ENCODE measurements at places on chromosomes 7 and 10.

- DNase-seq = no peak
Observed at GRCh38 chr10:64271983-64272382, 750.8 kb downstream of the REEP3 start.

DNA sequence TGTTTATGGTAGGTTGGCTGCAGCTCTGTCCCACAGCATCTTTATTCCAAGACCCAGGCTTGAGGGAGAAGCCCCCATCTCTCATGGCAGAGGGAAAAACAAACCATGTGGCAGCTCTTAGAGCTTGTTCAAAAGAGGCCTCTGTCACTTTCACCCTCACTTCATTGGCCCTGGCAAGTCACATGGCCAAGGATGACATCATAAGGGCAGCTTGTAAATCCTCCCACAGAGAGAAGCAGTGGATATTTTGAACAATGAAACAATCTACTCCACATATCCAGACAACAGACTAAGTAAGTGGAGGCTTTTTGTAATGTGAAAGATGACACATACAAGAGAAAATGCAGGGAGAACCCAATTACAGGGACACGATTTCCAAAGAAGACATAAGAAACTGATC is 108.1 kb downstream of the GRID1 start:
- DNase-seq = no peak

DNA sequence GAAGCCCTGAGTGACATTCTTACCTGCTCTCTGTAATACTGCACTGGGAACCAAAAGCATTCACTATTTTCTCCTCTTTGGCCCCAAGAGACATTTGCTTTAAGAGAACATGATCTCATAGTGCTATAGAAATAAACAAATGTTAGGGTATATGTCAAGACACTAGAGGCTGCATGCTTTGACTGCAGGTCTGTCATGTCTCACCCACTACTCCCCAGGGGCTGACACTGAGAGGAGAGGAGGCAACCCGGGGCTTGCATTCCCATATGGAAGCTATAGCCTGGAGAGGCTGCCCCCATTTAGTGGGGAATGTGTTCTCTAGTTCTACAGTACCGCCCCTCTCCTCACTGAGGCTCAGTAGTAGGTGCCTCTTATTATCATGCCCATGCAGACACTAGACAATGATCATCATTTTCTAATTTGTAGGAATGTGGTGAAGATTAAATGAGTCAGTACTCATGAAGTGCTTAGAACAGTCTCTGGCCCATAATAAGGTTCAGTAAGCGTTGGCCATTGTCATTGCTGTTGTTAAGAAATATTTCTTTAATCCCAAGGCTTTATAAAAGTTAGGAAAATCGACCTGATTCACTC is 4.9 kb upstream of the SLF2 start:
- no peak for DNase-seq

DNA sequence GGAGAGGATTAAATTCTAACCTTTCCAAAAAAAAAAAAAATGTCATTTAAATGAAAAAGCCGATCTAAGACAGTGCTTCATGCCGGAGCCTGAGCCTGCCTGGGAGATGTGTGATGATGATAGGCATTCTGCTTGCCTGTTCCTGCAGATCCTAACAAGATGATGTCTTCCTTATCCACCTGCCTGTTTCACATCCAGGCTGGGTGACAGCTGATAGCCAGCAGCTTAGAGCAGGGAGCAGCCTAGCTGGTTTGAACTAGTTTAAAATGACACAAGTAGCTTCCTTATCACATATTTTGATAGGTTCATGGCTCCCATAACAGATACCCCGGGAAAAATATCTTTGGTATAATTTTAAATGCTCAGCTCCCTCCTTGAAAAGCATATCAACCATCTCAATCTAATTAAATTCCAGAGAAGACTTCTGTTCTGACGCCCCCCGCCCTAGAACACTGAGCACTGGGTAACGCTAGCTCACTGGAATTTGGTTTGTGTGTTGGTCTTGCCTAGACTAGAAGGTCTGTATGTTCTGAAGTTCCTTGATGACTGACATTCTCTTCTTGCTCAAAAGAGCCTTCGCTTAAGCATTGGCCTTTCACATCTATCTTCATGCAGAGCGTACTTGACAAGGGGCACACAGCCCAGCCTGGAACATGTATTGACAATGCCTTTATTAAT is 96.9 kb upstream of the FGFR2 start:
- DNase-seq = no peak

DNA sequence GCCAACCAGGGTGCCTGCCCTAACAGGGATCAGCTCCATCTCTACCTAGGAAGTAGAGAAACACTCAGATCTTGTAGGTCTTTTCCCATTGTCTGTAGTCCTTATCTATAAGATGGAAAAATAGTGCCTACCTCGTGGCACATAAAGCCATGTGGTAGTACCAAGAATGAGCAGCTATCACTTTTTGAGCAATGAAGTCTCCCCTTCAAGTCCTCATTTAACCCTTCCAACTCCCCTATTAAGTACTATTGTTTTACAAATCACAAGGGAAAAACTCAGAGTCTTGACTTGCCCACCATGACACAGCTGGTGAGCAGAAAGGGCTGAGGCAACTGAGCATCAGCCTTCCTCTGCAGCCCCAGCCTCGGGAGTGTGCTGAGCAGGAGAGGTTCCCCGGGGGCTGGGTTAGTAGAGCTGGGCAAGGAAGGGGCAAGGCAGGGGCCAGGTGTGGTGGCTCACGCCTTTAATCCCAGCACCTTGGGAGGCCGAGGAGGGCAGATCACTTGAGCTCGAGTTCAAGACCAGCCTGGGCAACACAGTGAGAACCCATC is 3.3 kb downstream of the FRAT2 start:
- no peak for DNase-seq

- DNase-seq = peak; percentile 4
Observed at GRCh38 chr10:71486484-71487114, 89.9 kb downstream of the CDH23 start.

- no peak for DNase-seq
Observed at GRCh38 chr10:96092999-96093767, 36.9 kb upstream of the ZNF518A start.

DNA sequence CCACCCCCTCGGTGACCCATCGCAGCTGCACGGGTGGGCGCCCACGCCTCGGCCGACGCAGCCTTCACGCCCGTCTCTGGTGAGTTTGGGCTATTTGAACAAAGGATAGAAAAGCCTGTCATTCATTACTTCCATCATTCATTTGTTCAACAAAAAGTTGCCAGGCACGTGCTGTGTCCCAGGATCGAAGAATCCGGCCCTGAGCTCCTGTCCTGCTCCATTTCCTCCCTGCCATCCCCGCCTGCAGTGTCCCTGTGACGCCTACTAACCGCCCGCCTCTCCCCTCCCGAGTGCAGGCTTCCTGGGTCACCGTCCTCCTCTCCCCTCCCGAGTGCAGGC is 340.1 kb downstream of the WDR37 start:
- no peak for DNase-seq

DNA sequence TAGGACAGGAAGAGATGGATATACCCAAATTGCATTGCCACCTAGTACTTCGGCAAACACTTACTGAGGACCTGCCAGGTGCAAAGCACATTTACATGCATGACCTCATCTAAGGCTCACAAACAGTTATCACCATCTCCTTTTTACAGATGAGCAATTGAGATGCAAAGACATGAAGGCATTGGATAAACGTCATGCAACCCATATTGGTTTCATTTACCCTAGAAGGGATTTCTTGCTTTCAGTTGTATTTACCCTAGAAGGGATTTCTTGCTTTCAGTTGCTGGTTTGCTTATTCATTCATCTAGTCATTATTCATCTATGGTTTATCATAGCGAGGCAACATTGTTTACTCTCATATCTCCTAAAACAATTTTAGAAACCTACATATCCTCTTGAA is 52.2 kb downstream of the STEAP1B start:
- no peak for DNase-seq

GRCh38 chr10:49277973-49278372 is 21.0 kb upstream of the C10orf71 start:
- no peak for DNase-seq

DNA sequence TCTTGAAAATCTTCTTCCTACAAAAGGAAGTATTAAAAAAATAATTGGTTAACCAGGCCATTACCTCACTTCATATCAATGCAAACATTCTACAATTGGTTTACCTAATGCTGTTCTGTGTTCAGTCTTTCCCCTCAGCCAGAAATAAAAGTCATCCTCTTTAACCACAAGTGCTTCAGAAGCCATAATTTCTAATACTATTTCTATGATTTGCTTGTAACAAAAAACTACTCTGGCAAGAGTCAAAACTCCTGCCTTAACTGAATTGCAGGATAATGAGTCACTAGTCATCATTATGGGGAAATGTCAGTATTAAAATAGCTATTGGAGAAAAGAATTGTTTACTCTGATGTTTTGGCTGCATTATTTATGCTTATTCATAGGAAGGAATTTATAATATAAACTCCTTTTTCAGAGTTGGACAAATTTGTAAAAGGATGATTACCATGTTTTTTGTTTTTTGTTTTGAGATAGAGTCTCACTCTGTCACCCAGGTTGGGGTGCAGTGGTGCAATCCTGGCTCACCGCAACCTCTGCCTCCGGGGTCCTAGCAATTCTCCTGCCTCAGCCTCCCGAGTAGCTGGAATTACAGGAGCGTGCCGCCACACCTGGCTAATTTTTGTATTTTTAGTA is 55.5 kb upstream of the ODAD2 start:
- DNase-seq = no peak

DNA sequence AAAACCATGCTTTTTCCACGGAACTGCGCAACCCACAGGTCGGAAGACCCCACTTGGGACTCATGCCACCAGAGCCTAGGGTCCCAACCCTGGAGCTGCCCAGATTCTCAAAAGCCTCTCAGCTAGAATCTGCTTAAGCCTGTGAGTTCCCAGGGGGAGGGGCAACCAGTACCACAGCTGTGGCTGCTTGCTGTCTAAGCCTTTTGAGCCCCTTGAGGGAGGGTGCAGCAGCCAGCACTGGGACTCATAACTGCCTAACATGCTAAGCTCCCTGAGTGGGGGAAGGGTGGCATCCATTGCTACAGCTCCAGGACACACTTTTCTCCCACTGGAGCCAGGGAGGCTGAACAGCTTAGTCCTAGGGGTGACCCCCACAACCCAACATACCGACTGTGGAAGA is 485.6 kb upstream of the GRM3 start:
- DNase-seq = no peak

GRCh38 chr10:126459032-126459831 is 71.0 kb upstream of the ADAM12 start:
- DNase-seq = no peak

- no peak for DNase-seq
Observed at GRCh38 chr10:78160591-78160990, 126.9 kb downstream of the RPS24 start.

GRCh38 chr10:126917375-126917774 is 12.1 kb downstream of the DOCK1 start:
- no peak for DNase-seq

DNA sequence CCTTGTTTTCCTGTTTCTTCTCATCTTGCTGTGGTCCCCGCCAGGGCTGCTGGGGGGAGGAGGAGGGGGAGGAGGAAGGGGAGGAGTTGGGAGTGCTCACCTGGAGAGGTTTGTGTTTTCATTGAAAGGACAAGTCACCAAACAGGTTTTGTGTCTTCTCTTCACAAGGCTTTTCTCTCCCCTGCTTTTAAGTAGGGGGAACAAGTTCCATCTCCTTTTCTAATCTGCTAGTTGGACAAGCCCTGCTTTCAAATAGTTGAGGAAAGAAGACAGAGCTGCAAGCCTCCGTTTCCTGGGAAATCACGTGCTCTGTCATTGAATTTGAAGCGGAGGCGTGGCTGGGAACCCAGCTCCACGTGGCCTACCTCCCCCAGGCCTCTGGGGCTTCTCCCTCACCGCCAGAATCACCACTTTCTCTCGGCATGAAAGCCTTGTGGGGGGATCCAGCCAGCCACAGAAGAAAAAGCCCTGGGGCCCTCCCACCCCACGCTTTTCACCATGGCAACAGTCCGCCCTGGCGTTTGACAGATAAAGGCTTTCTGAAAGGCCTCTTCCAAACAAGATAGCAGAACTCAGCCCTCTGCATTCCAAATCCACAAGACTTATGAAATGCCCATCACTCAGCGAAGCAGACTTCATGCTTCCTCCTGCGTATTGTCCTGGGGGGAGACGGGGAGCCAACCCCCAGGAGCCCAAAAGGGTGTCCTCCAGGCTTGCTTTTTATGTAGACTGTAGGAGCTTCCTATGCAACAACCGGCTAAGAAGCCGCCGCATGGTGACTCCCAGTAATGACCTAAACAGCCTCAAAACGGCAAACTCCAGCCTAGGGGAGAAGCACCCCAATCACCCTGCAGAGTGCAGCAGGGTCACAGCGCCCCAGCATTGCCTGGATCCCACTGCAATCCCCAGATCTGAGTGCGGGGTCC is 51.7 kb downstream of the PROSER2 start:
- DNase-seq = no peak

- DNase-seq = no peak
Observed at GRCh38 chr7:41328544-41328943, 374.3 kb downstream of the INHBA start.

- no peak for DNase-seq
Observed at GRCh38 chr10:14389981-14390590, 59.4 kb upstream of the FRMD4A start.

DNA sequence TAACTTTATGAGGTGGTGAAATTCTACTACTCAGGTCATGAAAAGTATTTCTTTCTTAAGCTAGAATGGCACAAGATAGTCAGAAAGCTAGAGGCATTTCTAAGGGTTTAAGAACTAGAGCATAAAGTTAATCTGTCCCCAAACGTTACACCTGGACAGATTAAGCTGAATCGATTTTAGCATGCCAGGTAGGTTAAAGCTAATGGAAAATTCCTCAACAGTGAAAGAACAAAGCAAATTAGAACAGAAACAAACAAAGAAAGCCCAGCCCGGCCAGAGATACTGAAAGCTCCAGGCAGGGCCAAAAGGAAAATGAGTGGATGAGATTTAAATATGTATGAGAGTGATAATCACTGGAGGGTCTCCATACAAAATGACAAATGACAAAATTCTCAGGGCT is 293.8 kb downstream of the CALN1 start:
- DNase-seq = no peak

GRCh38 chr7:101882005-101882421 is 64.6 kb downstream of the CUX1 start:
- DNase-seq = peak; percentile 90
